ENCODE measurements at places on chromosomes 1 and 21.

DNA sequence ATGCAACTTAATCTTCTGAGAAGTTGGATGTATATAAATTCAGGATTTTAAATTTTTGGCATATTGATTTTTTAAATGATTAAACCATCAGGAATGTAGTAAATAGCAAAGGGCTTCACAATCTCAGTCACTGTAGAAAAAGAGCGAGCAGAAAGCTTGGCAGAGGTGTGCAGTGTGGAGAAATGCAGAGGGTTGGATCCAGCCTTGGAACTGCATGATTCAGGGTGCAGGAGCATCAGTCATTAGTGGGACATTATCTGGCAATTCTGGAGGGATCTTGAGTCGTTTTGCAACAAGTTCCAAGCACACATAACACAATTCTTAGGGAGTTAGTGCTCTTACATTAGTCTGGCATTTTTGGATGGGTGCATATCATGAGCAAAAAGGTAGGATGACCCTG is 267.9 kb downstream of the PLA2G4A start:
- H3K27ac ChIP-seq, result no peak overlapping the region
- H3K36me3 ChIP-seq, result no peaks in the 10 kb centered on the region
- no peak for DNase-seq
- no peaks in the 10 kb centered on the region for H3K4me1 ChIP-seq
- no peaks in the 10 kb centered on the region for H3K27me3 ChIP-seq

- peak overlapping the region; percentile 93 for H3K27ac ChIP-seq
- peaks cover 8% of the 10 kb centered on the region for H3K36me3 ChIP-seq
- H3K27me3 ChIP-seq, result no peaks in the 10 kb centered on the region
- DNase-seq, result no peak
- peak overlapping the region; percentile 96 for H3K4me3 ChIP-seq
Observed at GRCh38 chr21:39347537-39347936, 1.4 kb downstream of the HMGN1 start.

DNA sequence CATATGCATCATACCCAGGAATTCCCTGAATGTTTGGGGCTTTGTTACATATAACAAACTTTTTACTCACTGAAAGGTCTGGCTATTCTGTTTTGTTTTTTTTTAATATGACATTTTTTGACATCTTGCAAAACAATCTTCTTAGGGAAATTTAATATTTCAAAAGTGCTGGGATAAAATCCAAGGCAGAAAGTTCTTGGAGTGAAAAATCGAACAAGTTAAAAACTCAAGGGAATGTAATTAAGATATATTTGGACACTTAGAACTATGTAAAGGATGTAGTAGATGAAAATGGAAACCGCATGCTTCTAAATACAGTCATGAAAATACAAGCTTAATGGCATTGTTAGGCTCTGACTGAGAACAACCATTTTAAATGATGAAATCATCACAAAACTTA is 8.6 kb downstream of the CHODL start:
- no peaks in the 10 kb centered on the region for H3K36me3 ChIP-seq
- no peaks in the 10 kb centered on the region for H3K27me3 ChIP-seq
- no peaks in the 10 kb centered on the region for H3K4me1 ChIP-seq
- no peak overlapping the region for H3K4me3 ChIP-seq
- H3K27ac ChIP-seq, result no peak overlapping the region
- DNase-seq, result no peak

- no peak overlapping the region for H3K4me3 ChIP-seq
- no peak for DNase-seq
- H3K27me3 ChIP-seq, result no peaks in the 10 kb centered on the region
- no peaks in the 10 kb centered on the region for H3K36me3 ChIP-seq
Observed at GRCh38 chr1:105270966-105271365, 1521.3 kb downstream of the AMY1C start.

GRCh38 chr1:174958396-174958795 is 41.4 kb upstream of the CACYBP start:
- H3K36me3 ChIP-seq, result peaks cover 3% of the 10 kb centered on the region
- no peak overlapping the region for H3K27ac ChIP-seq
- H3K4me3 ChIP-seq, result no peak overlapping the region
- H3K27me3 ChIP-seq, result no peaks in the 10 kb centered on the region
- peaks cover 65% of the 10 kb centered on the region for H3K4me1 ChIP-seq
- no peak for DNase-seq

- no peak overlapping the region for H3K27ac ChIP-seq
- H3K4me3 ChIP-seq, result no peak overlapping the region
- H3K36me3 ChIP-seq, result no peaks in the 10 kb centered on the region
- no peaks in the 10 kb centered on the region for H3K27me3 ChIP-seq
- no peak for DNase-seq
Observed at GRCh38 chr1:202072211-202072765, 50.4 kb upstream of the GPR37L1 start.

- H3K27ac ChIP-seq, result no peak overlapping the region
- H3K4me1 ChIP-seq, result peaks cover 7% of the 10 kb centered on the region
Observed at GRCh38 chr1:233025157-233025556, 74.7 kb downstream of the NTPCR start.

- no peak overlapping the region for H3K4me3 ChIP-seq
- no peak for DNase-seq
- H3K27ac ChIP-seq, result no peak overlapping the region
Observed at GRCh38 chr1:11407301-11407994, 71.5 kb upstream of the DISP3 start.

DNA sequence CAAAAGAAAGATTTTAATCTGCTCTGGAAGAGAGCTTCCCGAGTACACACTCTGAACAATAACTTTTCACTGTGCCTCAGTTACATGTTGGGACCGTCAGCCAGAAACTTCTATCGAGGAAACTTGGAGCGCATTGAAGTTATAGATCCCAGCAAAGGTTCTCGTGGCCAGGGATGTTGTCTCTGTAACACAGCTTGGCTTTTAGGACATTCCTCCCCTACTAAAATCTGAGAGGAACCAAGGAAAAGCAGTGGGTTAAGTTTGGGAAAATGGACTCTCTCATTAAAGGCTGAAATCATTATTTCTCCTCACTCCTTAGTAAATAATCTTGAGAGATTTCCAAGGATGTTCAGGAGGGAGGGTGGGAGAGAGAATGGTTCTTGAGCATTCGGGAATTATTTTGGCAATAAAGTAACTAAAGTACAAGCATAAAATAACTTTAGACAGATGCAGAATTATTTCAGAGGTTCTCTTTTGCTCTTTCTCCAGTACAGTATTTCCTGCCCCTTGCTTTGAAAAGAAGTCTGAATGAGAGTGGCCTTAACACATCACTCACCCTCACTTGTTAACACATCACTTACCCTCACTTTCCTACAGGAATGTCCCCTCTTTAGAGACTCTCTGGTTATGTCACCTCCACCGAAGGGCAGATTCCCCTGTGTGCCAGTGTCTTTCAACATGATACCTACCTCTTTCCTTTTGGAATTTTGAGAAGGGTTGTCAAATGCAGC is 1.8 kb upstream of the NFIA start:
- no peaks in the 10 kb centered on the region for H3K36me3 ChIP-seq
- H3K27ac ChIP-seq, result no peak overlapping the region
- no peaks in the 10 kb centered on the region for H3K27me3 ChIP-seq
- H3K4me3 ChIP-seq, result no peak overlapping the region
- peaks cover 57% of the 10 kb centered on the region for H3K4me1 ChIP-seq

GRCh38 chr1:115839029-115839678 is 1.8 kb downstream of the NHLH2 start:
- H3K27me3 ChIP-seq, result peaks cover 92% of the 10 kb centered on the region
- no peak overlapping the region for H3K27ac ChIP-seq
- peak overlapping the region; percentile 2 for H3K4me3 ChIP-seq
- H3K36me3 ChIP-seq, result no peaks in the 10 kb centered on the region
- DNase-seq, result no peak

DNA sequence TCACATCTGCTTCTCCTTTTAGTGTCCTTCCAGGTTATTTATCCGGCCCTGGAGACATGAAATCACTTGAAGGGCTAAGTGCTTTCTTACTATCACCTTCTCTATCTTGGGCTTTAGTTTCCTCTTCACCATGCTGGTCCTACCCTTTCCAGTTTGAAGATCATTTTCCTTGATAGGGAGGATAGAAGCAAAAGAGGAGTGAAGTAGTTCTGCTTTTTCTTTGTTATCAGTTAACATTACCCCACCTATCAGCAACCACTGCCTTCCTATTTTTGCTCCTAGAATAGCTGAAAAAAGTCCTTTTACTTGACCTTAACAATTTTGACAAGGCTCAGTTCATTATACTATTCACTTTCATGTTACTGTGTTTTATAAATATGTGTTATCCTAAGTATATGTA is 19.4 kb downstream of the RGL1 start:
- no peak overlapping the region for H3K4me3 ChIP-seq
- H3K27me3 ChIP-seq, result no peaks in the 10 kb centered on the region
- no peaks in the 10 kb centered on the region for H3K4me1 ChIP-seq
- no peak for DNase-seq
- no peak overlapping the region for H3K27ac ChIP-seq

GRCh38 chr1:172478485-172478884 is 34.6 kb upstream of the PIGC start:
- H3K27ac ChIP-seq, result no peak overlapping the region
- H3K27me3 ChIP-seq, result no peaks in the 10 kb centered on the region
- no peak overlapping the region for H3K4me3 ChIP-seq
- no peak for DNase-seq
- H3K36me3 ChIP-seq, result no peaks in the 10 kb centered on the region

DNA sequence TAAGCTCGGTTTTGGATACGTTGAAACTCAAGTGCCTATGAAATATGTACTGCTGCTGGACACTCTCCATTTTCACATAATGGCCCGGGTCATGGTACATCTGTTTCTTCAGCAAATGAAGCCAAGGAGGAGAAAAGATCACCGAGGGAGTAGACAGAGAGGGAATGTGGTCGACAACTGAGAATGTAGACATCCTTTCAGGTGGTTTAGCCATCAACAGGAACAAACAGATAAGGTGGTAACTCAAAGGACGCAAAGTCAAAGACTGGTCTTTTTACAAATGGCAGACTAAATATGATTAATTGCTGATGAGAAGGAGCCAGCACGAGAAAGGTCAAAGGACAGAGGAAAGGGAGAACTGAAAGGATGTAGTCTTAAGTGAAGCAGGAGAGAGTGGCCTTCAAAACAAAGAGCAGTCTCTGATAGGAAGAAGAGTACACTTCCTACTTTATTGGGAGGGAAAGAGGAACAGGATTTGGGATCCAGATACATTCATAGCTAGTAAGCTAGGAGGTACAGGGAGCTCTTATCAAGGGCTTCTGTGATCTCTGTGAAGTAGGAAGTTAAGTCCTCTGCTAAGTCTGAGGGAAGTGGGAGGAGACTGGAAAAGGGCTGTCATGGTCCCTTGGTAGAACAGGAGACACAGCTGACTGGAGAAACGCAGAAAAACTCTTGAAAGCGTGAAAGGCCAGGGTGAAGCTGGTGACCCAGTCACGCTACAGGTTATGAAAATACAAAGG is 28.3 kb downstream of the NUP133 start:
- no peaks in the 10 kb centered on the region for H3K4me1 ChIP-seq
- H3K27ac ChIP-seq, result no peak overlapping the region
- DNase-seq, result no peak
- H3K4me3 ChIP-seq, result no peak overlapping the region
- peaks cover 59% of the 10 kb centered on the region for H3K36me3 ChIP-seq
- no peaks in the 10 kb centered on the region for H3K27me3 ChIP-seq

- H3K36me3 ChIP-seq, result no peaks in the 10 kb centered on the region
- peaks cover 17% of the 10 kb centered on the region for H3K4me1 ChIP-seq
- DNase-seq, result no peak
- peaks cover 4% of the 10 kb centered on the region for H3K27me3 ChIP-seq
- no peak overlapping the region for H3K4me3 ChIP-seq
- no peak overlapping the region for H3K27ac ChIP-seq
Observed at GRCh38 chr21:45034556-45035476, 39.6 kb upstream of the ADARB1 start.

- no peak overlapping the region for H3K4me3 ChIP-seq
- H3K27me3 ChIP-seq, result no peaks in the 10 kb centered on the region
- no peaks in the 10 kb centered on the region for H3K4me1 ChIP-seq
- no peak overlapping the region for H3K27ac ChIP-seq
Observed at GRCh38 chr21:18384771-18385170, 18.8 kb downstream of the TMPRSS15 start.

- H3K4me3 ChIP-seq, result no peak overlapping the region
- H3K27me3 ChIP-seq, result no peaks in the 10 kb centered on the region
- H3K4me1 ChIP-seq, result peaks cover 95% of the 10 kb centered on the region
- DNase-seq, result no peak
Observed at GRCh38 chr1:201021630-201022492, 1.7 kb downstream of the KIF21B start.

All from CD14-positive monocyte (primary cell).